ENCODE measurements at places on chromosomes 12 and 14.

- DNase-seq: no peak
Observed at GRCh38 chr14:33734387-33734786, 216.5 kb downstream of the EGLN3 start.

DNA sequence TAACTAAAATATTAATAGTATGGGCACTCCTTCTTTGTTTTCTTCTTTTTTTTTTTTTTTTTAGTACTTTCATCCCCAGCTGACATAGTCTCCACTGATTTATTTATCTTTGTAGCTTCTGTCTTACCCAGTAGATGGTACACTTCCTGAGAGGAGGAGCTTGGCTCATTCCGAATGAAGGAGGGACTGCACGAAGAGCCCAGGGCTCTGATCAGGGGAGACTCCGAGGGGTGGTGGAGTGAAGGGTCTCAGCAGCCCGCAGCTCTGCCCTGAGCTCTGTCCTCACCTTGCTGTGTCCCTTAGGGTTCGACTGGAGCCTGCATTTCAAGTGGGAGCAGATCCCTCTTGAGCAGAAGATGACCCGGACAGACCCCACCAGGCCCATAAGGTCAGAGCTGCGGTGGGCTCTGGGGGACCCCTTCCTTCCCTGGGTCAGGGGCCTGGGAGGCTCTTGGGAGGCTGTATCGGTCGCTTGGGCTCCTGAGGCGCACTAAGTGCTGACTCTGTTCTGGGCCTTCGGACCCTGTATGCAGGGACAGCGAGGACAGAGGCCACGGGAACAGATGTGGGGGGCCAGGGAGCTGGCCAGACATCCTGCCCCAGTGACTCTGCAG, 65.2 kb downstream of the ERH start:
- DNase-seq: no peak

DNA sequence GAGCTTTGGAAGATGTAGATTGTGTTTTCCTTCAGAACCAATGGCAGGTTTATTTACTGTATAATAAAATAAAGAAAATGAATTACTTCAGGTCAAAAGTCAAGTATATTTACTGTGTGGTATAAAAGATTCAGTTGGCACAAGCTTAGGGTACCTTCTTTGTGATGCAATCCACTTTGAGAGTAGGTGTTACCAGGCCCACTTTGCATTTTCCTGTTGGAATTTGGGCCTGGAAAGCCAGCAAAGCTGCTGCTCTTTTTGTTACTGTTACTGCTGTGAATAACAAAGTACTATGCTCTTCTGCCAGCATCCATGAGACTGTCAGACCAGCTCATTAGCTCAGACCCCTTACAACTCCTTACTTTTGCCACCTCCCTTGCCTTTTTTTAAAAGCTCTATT, 649.0 kb upstream of the SEL1L start:
- DNase-seq: no peak

DNA sequence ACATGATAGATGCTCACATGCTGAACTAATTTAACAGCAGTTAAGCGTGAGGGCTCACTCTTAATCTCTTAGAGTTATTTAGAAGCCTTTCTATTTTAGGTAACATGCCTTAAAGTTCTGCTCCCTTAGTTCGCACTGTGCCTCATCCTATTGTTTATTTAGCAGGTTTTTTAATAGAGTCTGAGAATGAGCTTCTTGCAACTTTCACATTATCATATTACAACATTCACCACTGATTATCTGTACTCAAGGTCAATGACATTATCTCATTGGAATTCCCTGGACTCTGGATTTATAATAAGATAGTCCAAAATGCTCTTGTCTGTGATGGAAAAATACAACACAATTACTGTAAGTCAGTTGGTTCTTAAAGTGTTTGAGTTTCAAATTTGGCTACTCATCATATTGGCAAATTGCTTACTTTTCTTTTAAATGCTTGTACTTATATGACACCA, 183.6 kb upstream of the SLC38A2 start:
- no peak for DNase-seq

GRCh38 chr12:118655588-118655987, 279.2 kb downstream of the SUDS3 start:
- DNase-seq: no peak

- no peak for DNase-seq
Observed at GRCh38 chr14:33859306-33859705, 91.6 kb downstream of the EGLN3 start.

- DNase-seq: no peak
Observed at GRCh38 chr12:98882526-98882925, 237.4 kb downstream of the APAF1 start.
